Non-pigmented ciliary epithelial cell (primary cell): ENCODE measurements at places on chromosomes 4 and X.

DNA sequence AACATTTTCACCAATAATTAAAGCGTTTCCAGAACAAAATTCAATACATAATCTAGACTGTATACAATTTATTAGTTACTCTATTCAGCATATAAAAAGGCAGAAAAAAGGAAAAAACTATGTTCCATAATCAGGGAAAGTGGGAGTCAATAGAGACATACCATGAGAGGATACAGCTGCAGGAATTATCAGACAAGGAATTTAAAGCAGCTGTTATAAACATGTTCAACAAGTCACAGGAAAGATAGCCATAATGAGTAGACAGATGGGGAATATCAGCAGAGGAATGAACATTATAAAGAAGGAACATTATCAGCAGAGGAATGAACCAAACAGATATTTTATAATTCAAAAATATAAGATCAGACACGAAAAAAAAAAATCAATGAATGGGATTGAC, 500.6 kb upstream of the RPS6KA3 start:
- no peak for DNase-seq

DNA sequence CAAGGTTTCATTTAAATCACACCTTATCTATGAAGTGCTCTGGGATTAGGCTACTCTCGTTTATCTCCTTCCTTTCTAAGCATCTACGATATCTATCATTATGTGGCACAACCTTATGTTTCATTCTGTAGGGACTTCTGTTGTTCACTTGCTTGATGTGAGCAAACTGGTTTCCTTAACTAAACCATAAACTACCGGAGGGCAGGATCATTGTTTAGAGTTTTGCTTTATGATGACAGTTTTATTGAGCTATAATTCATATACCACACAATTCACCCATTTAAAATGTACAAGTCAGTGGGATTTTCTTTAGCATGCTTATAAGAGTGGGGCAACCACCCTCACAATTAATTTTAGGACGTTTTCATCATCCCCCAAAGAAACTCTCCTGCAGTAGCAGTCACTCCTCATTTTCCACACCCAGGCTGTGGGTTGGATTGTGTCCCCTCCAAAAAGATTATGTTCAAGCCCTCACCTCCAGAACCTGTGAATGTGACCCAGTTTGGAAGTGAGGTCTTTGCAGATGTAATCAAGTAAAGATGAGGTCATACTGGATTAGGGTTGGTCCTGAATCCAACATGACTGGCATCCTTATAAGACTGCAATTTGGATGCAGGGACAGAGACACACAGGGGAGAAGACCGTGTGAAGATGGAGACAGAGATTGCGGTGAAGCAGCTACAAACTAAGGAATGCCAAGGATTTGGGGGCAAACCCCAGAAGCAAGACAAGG, 42.1 kb upstream of the SH3RF1 start:
- no peak for DNase-seq

GRCh38 chrX:57918750-57919436, 8.6 kb upstream of the ZXDA start:
- DNase-seq = no peak

DNA sequence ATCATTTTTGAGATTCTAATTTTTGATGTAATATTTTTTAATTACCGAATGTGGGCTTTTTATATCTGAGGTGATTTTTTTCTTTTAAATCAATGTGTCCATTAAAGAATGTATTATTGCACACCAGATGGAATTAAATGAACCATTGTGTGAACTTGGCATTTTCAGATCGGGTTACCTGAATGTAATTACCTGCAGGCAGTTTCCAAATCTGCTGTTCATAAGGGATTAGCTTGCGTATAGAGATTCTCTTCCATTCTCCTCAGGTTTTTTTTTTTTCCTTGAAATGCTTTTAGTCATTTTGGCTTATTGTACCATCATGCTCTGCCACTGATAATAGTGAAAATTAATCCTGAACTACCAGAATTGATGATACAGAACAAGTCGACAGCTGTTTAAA, 511.5 kb upstream of the ATOH1 start:
- DNase-seq = no peak

DNA sequence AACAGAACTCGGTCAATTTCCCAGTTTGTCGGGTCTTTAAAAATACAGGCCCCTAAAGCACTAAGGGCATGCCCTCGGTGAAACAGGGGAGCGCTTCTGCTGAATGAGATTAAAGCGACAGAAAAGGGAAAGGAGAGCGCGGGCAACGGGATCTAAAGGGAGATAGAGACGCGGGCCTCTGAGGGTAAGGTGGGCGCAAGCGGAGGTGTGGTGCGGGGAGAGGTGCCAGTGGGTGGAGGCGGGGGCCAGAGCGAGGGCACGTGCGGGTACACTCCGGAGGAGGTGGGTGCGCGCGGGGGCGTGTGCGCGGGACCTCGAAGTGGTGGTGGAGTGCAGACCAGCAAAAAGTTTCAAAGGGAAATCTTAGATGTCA, 787 bp upstream of the TET2 start:
- DNase-seq = no peak
